ENCODE measurements at places on chromosomes 3 and 15.

DNA sequence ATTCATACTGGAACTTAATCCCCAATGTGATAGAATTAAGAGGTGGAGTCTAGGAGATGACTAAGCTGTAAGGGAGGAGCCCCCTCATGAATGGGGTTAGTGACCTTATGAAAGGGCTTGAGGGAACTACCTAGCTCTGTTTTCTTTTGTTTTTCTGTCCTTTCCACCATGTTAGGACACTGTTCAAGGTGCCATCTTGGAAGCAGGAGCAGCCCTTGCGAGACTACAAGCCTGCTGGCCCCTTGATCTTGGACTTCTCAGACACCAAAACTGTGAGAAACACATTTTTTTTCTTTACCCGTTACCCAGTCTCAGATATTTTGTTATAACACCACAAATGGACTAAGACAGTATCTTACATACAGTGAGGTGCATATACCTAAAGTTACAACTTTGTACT, 26.5 kb downstream of the GOLGA6A start:
- no peak for DNase-seq

GRCh38 chr3:138513090-138513843, 78.9 kb downstream of the ESYT3 start:
- DNase-seq, result no peak

GRCh38 chr15:39092354-39092753, 488.5 kb upstream of the THBS1 start:
- DNase-seq, result no peak

DNA sequence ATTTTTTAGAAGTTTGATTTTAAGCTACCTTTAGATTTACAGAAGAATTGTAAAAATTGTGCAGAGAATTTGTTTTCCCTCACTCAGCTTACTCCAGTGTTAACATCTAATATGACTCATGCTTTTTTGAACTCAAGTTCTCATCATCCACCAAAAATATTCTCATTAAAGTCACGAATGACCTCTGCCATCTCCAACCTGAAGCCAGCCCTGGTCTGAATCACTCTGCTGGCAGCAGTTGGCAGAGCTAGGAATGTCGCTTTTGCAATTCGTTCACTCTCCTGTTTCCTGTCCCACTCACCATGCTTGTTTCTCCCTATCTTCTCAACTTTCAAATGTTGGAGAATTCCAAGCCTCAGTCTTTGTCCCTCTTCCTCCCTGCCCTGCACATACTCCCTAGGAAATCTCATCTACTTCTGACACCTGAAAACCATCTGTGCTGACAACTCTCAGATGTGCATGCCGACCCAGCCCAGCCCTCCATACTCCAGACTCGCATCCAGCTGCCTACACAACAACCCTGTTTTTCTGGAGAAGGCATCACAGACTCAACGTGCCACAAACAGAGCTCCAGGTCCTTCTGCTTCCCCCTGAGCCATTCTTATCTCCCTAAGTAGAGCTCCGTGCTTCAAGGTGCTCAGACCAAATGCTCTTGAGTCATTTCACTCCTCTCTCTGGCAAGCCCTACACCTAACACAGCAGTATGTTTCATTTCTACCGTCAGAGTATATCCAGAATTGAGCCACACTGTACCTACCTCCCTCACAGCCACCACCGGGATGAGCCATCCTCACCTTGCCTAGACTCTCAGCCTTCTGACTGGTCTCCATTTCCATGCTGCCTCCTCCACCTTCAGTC, 24.9 kb downstream of the PRR23E start:
- DNase-seq, result no peak

DNA sequence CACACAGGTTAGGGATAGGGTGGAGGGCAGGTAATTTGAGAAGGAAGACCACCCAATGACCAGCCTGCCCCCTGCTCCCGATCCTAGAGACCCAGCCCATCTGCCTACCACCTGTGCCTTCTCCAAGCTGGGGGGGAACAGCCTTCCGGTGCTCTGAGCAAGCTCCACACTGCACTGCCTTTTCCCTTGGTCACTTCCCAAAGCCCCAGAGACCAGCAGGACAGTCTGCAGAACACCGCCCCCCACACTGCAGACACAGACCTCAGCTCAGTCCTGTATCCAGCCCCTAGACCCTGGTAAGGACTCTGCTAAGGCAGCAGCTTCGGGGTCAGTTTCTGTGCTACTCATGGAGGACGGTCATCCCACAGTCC, 156.9 kb downstream of the MEGF11 start:
- DNase-seq, result no peak

DNA sequence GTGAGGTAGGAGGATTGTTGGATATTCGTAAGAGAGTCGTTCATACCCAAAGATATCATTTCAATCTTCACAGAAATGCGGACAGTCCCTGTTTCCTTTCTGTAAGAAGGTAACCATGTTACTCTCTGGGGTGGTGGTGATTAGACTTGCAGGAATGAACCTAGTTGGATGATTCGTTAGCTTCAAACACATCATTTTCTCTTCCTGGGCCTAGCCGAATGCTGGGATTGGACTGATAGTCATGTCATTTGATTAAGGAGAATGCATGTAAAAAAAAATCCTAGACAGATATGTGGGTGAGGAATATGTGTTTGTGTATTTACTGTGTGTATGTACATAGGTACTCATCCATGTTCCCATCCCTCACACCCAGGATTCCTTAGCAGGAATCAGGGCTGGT, 12.4 kb downstream of the SLCO3A1 start:
- no peak for DNase-seq
